ENCODE measurements at places on chromosomes 2 and 18.

- no peak for DNase-seq
Measured at GRCh38 chr2:212173331-212173730, 365.3 kb downstream of the ERBB4 start.

GRCh38 chr18:43931439-43931838 lies 654.1 kb upstream of the SYT4 start:
- DNase-seq: no peak

- no peak for DNase-seq
Measured at GRCh38 chr2:21382701-21383520, 259.1 kb downstream of the TDRD15 start.

GRCh38 chr2:162301151-162301804 lies 17.2 kb downstream of the IFIH1 start:
- peak; percentile 6 for DNase-seq

- DNase-seq: no peak
Measured at GRCh38 chr2:218781691-218782527, at the start of gene CYP27A1. Gene CYP27A1, plus strand, starts transcription at chr2:218782147. Its CDS starts 36 bp downstream, at chr2:218782183.

GRCh38 chr18:6757931-6758330 lies 28.4 kb downstream of the ARHGAP28 start:
- DNase-seq: no peak

DNA sequence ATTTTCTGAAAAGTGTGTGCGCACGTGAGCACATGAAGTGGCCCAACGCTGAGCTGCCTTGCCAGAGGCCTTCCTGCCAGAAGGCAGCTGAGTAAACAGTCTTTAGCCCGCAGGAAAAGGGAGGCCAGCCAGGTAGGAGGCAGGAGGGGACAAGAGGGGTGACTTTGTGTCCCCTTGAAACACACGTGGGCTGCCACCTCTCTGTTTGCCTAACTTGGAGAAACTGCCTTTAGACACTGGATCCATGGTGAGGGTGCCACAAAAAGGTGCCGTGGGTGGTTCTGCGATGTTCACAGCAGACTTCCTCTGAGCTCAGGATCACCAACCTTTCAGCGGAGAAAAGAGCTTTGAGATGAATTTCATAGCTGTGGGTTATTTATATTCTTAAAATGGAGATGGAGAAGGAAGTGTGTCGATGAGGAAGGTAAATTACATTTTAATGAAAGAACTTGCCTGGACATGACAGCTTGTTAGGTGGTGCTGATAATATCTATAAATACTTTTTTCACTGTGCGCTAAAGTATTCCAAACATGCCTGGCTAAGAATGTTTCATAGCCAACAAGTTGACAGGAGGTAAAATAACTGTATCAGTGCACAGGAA lies 36.6 kb upstream of the ASB1 start:
- no peak for DNase-seq

- no peak for DNase-seq
Measured at GRCh38 chr2:200274116-200275075, 32.1 kb upstream of the SPATS2L start.

DNA sequence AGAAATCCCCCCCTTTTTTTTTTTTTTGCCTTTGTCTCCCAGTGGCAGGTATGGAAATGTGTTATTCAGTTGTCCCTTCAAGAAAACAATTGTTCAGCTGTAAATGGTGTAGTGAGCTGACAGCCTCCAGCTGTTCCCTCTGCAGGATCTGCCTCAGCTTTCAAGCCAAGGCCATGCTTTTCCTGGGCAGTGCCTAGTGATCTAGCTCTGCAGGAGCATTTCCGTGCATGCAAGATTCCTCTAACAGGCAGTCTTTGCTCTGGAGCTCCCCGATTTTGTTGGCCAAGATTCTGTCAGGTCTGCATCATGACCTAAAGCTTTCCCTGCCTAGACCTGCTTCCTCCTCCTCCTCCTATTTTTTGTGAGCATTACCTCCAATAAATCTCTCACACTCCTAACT lies 300.7 kb upstream of the UBE2E3 start:
- no peak for DNase-seq

GRCh38 chr2:41906338-41906725 lies 141.5 kb upstream of the PKDCC start:
- DNase-seq: no peak

DNA sequence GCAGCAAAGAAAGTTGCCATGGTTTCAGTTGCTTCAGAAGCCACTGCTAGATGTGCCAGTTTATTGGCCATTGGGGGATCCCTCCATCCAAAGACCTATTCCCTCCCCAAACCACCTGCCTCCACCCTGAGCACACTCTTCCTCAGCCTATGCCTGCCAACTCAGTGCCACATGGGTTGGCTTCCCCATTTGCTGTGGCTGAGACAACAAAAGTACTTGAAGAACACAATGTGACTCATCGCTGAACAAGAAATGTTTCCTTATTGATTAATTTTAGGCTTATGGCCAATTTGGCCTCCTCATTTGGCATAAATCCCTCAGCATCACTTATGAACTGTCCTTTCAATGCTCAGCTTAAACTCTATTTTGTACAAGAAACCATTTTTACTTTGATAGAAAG lies 215.9 kb downstream of the TMEM247 start:
- DNase-seq: no peak

DNA sequence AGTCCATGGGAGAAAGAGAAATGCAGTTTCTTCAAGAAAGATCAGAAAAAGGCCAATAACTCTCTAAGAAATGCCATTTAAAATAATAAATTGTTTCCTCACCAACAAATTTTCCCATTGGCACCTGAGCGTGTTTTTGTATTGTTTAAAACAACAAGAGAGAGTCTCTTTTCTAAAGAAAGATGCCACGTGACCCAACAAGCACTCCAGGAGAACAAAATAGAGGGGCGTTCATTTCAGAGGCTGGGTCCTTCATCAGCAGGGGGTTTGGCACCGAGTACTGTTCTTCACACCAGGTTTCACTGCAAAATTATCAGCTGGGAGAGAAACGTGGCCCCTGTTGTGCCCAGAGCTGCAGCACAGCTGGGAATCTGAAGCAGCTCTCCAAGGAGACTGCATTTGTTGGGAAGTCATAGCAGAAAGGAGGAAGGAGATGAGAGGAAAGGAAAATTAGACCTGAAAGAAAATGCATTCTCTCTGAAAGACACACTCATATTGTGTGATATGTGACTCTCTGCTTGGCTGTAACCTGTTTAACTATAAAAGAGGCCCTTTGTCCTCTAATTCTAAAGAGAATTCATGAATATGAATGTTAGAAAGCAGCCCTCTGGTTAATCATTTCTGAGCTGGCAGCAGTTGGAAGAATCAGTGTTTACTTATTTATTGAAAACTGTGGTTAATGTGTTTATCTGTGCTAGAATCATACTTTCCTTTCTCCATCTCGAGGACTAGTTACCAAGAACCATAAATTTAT lies 205.3 kb upstream of the CDH20 start:
- DNase-seq: no peak

DNA sequence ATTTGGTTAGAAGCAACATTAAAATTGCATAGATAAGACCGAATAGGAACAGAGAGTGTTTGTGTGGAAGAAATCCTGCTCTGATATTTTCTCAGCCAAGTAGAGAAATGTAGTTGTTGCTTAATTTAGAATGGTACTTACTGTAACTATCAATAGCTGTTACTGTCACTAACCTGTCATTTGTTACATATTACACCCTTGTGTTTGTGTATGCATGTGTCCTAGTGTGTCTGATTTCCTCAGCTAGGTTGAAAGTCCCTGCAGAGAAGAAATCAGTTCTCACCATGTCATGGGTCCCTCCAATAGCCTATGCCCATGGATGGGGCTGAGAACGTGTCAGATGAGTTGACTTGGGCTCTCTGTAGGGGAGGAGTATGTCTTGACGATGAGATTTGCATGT lies 94.4 kb downstream of the SPTBN1 start:
- no peak for DNase-seq

- no peak for DNase-seq
Measured at GRCh38 chr2:71747559-71747958, 294.2 kb downstream of the DYSF start.

DNA sequence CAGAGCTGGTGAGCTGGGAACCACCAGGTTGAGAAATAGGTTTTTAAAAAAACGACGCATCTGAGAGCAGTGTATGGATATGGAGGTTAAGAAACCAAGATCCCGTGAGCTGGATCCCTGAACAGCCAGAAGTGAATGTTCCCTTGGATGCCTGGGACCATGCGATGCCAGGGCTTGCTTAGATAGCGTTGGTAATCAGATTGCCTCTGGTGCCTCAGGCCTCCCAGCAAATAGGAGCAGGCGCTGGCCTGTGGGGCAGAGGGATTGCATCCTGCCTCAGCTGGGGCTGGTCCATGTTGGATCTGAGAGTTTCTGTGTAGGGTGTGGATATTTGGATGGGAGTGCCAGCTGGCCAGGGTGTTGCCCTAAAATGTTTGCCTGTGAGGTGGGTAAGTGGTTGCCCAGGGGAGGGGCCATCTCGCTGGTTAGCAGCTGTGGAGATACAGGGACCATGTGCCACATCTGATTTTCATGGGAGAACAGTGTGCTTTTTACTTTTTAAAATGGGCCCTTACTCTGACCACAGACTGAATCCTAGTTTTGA lies 80.8 kb upstream of the MCFD2 start:
- DNase-seq: no peak

- DNase-seq: no peak
Measured at GRCh38 chr2:201860636-201861066, 54.3 kb downstream of the CDK15 start.

DNA sequence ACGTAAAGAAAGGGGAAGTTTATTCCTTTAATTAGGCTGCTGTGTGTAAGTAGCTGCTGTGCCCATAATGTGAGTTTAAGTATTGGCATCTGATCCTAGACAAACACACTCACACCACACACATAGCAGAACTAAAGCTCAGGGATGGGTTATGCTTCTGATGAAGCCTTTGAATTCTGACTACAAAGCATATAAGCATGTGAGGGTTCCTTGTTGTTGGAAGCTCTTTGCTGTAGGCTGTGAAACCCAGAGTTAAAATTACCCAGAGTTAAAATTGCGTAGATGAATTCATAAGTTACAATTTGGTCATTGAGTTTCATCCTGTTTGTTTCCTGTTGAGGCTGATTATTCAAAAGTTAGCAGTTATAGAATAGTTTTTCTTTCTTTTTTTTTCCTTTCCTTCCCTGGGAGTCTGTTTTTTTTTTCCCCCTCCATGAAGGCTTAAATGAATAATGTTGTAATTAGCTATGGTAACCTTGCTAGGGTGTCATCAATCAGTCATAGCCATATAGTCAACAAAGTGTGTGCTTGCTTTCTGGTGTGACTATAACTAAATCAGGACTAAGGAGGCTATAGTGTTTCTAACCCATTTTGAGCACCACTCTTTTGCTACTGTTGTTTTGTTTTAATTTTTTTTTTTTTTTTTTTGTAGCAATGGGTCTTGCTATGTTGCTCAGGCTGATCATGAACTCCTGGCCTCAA lies 426.1 kb downstream of the PARD3B start:
- no peak for DNase-seq

- no peak for DNase-seq
Measured at GRCh38 chr2:196957442-196957841, 30.9 kb upstream of the PGAP1 start.

DNA sequence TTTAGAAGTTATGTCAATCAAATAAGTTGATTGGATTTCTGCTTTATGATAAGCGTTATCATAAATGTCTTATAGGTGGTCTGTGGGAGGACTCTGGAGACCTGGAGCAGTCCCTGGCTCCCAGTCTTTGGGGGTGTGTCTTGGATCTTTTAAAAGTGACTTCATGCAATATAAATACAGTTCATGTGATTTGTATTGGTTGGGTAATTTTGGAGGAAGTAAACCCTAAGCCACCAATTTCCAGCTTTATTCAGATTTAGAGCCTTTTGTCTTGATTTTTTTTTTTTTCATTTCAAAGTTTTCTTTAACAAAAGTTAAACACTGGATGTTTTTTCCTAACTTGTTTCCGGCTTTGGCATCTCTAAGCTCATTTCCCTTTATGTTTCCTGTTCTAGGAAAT lies 68.8 kb downstream of the MAP4K4 start:
- no peak for DNase-seq

DNA sequence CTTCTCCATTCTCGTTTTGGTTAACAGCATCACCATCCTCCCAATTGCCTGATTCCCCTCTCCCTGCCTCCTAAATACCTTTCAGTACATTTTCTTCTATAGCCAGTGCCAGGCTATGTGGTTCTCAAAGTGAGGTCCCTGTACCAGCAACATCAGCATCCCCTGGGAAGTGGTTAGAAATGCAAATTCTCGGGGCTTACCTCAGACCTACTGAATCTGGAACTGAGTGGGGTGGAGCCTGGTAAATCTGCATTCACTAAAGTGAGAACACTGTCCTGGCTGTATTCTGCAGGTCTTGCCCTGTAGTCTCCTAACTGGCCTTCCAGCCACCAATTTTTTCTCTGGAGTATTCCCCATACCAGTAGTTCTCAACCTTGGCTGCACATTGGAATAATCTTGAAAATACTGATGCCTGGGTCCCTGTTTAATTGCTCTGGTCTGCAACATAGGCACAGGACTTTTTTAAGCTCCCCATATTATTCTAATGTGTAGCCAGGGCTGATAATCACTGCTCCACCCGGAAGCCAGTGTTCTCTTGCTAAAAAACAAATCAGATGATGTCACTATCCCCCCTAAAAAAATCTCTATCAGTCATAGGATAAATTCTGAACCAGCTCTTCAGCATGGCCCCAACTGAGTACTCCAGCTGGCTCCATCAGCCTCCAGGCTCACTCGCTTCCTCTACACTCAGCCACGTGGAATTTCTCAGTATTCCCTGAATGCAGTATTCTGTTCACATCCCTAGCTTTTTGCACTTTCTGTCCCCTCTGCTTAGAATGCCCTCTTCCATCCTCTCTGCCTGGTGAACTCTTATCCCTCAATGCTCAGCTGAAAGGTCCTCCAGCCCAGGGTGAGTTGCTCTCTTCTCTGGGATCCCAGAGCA lies 98.4 kb downstream of the CDK15 start:
- no peak for DNase-seq

DNA sequence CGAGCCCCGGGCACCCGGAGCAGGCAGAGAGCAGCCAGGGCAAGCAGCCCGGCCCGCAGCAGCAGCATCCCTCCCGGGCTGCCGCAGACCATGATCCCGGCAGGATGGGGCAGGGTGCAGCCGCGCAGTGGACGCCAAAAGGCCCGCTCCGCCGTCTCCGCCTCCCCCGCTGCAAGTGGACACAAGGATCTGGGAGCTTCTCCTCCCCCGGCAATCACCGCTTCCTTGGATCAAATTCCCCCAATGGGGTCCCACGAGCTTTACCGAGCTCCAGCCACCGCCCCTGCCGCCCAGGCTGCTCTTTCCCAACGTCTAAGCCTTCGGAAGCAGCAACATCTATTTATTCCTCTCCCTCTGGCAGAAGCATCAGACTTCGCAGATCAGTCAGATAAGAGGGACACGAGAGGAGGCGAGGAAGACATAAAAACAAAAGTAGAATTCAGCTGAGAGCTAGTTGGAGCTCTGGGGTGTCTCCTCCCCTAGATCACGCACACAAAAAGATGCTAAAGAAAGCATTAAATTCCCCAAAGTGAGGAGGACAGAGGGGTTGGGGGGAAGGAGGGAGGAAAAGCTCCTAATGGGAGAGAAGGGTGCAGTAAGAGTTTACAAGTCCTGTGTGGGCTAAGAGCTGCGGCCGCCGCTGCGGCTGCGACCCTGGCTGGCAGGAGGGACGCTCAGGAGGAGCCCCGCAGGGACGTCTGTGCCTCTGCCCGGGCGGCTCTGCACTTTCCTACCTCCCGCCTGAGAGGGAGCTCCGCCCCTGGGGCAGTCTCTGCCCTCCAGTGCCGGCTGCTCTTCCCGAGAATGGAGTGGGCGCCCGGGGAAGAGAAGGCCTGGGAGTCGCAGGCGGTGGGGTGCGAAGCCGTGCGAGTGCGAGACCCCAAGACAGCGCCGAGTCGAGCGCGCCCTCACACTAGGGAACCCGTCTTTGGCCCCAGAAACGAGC lies at the start of gene FRZB:
Gene FRZB (minus strand): TSS at position 177 of the 946 bp plus-strand sequence. CDS start 85 bp downstream, at position 92.
- DNase-seq: no peak

Measured in activated T-helper 1 cell treated with anti-CD3 and anti-CD28 coated beads, Interleukin-2, amount 50 U/mL, for 16 hours (primary cell).